ENCODE measurements at places on chromosomes 3 and 15.

GRCh38 chr3:184781801-184782200, 30.2 kb upstream of the VPS8 start:
- DNase-seq, result no peak

DNA sequence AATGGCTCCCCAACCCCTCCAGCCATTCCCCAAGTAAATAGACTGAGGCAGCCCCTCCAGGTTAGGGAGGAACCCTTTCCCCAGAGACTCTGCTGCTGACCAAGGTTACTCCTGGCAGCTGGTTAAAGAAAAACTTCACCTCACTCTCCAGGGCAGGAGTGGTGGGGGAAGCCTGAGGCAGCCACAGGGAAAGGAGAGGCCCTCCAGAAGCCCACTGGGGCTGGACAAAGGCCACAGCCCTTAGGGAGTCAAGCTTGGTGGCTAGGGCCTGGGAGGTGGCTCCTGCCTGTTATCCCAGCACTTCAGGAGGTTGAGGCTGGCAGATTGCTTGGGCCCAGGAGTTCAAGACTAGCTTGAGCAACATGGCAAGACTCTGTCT, 923 bp downstream of the ACY1 start:
- DNase-seq, result no peak

DNA sequence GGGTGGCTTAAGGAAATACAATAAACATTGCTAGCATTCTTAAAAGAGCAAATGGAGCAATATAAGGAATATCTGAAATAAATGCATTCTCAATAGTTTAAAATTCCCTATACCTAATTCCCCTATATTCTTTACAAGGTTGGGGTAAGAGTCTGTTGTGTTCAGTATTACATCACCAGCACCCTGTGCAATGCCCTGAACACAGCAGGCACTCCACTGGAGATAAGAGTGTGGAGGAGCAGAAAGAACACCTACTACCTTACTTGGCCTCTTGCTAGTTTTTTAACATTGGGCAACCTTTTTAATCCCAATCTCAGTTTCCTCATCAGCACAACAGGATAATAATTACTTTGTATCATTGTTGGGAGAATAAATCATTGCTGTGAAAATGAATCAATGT, 140.2 kb upstream of the PLXND1 start:
- no peak for DNase-seq

GRCh38 chr3:46338840-46339239, 15.1 kb upstream of the CCR2 start:
- no peak for DNase-seq

DNA sequence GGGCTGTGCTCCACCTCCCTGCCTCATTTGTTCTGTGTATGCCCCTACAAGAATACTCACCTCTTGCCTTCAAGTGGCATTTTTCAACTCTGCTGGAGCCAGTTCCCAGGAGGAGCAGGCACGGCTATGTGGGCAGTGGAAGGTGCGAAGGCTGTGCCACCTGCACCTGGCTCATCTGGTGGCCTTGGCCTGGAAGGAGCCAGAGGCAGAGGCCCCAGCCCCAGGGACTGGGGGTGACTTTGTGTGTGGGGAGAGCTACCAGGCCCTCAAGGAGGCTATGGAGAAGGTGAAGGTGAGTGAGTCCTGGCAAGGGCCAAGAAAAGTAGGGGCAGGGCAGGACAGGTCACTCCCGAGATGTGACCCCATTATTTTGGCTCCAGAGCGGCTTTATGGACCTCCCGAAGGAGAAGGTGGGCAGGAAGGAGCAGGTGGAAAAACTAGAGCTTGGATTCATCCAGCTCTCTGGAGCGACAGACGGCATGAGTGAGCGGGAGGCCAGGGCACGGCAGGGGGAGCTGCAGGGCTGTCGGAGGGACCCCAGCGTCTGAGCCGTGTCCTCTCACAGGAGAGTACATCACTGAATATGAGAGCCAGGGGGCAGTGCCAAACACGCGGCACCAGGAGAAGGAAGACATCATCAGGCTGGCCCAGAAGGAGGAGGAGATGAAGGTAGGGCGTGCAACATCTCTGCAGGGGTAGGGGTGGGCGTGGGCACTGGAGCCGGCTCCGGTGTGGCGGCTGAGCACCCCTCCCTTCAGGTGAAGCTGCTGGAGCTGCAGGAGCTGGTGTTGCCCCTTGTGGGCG, 57.3 kb upstream of the UBE2Q2 start:
- no peak for DNase-seq

DNA sequence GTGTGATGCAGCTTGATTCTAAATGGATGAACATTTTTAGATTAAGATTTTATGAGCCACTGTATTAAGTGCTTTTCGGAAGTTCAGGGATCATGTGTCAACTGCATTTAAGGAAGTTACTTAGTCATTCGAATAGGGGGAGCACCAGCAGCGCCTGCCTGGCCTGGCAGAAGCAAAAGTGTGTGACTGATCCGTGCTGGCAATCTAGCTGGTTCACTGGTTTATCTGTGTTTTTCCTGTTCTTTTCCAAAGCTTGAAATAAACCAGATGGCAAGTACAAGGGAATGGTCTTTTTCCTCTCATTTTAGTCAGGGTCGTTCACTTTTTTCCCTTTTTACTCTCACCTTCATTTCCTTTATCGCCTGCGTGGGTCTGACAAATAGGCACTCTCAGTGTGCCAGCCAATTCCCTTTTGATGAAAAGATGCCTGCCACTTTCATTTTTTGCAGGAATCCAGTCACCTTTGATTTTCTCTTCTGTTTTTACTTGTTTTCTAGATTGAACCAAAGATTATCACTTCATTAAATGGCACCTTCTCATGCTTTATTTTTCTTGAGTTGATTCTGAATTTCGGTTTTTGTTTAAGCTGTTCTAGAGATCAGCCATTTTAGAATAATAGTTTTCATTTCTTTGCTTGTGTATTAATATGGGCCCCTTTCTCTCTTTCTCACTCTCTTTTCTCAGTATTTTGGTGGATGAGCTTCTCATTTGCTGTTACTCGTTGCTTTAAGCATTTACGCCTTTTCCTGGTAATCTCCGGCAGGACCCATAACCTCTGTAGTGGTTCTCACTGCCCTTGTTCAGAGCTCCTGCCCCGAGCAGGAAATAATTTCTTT, 2.8 kb downstream of the ABHD2 start:
- DNase-seq, result no peak

Data from effector CD8-positive, alpha-beta T cell (primary cell).